Hindlimb muscle (tissue), 1 donor: ENCODE measurements at places on chromosomes 16 and 17. TPM values are rescaled to one million over a fixed set of nuclear protein-coding genes. Genes with fewer than 3 reads are reported as not detected.

DNA sequence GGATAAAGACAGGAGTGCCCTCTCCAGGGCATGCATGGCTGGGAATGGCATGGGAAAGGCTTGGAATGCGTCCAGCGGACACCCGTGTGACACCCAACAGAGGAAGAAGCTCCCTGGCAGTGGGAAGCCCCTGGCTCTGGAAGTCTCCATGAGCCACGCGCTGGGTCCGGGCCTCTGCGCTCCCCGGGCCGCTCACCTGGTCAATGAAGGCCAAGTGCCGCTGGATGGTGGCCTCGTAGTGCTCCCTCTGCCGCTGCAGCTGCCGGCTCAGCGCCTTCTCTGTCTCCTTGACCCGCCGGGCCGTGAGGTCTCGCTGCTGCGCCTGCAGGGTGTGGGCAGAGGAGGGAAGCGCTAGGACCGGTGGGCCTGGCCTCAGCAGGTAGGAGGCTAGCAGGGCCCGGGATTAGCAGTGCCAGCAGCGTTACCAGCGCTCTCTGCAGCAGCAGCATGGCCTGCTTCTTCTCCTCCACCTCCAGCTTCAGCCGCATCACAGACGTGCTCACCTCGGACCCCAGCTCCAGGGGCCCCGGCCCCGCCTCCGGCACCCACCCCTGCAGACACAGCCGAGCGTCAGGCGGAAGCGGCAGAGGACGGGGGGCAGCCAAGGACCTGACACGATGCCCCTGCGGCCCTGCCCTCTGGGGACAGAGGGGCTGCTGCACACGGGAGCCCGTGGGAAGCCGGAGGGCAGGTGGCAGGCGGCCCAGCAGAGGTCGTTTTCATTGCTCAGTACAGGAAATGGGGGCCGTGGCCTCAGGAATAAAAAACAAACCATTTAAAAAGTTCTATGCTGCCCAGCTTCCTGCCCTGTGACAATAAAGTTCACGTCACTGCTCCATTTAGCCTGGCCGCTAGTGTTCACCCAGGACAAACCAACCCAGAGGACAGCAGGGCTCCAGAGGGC, 26.0 kb downstream of the CEP131 start:
- no peak for DNase-seq

DNA sequence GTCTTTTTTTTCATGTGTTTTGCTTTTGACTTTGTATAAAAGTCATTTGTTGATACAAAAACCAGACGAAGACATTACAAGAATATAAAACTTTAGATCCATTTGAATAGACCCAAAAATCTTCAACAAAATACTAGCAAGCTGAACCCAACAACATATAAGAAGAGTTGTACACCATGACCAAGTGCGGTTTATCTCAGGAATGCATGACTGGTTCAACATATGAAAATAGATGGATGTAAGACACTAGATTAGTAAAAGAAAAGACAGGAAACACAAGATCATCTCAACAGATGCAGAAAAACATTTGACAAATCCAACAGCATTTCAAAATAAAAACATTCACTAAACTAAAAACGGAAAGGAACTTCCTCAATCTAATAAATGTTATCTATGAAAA, 69.0 kb downstream of the TBC1D16 start:
- no peak for DNase-seq

DNA sequence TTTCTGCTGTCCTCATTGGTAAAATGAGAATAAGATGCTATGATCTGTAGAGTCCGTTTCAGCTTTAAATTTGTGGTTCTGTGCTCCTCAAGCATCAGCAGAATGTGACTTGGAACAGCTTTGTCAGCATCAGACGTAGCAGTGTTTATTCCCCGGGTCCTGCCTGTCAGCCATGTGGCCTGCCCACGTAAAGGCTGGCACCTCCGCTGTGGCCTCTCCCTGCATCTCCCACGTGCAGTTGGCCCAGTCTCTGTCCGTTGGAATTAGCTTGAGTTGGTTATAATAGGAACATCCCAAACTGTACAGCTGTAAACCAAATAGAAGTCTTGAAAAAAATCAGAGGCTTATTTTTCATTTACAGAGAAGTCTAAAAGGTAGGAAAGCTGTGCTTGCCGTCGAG, 61.7 kb downstream of the ARHGAP44 start:
- DNase-seq = no peak

The CD300A gene
- 2.2 TPM for polyA plus RNA-seq

The FAM83G gene
- 0.46 TPM for polyA plus RNA-seq

DNA sequence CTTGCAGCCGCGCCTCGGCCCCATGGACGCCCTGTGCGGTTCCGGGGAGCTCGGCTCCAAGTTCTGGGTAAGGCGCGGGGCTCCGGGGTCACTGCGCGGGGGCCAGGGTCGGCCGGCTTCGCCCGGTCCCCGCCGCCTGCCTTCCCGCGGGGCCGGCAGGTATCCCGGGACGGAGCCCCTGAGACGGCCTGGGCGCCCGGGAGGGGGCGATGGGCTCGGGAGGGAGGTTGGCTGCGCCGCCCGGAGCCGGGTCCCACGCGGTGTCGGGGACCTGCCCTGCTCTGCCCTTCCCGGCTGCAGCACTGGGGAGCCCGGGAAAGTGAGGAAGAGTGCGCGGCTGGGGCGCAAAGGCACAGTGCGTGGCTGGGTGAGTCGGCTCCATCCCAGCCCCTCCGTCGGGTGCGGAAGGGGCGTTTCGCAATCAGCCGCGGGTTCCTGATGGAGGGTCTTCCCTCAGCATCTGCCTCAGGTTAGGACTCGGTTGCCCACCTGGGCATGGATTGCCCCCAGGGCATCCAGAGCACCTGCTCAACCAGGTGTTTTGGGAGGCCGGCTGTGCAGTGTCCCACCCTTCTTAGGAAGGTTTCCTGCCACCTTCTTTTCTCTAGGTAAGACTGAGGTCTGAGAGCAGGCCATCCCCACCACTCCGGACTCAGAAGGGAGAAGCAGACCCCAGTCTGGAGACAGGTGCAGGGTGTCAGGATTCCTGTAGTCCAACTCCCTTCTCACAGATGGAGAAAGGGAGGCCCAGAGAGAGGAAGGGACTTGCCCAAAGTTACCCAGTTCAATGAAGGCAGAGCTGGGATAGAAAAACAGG, 442 bp downstream of the ABCC3 start:
- no peak for DNase-seq

The ARMC5 gene
- 11.0 TPM for polyA plus RNA-seq

The IRX5 gene
- 1.1 TPM for polyA plus RNA-seq

GRCh38 chr17:9818760-9819159, 3.1 kb downstream of the GSG1L2 start:
- no peak for DNase-seq

GRCh38 chr17:62696256-62696655, 68.8 kb downstream of the MRC2 start:
- no peak for DNase-seq

DNA sequence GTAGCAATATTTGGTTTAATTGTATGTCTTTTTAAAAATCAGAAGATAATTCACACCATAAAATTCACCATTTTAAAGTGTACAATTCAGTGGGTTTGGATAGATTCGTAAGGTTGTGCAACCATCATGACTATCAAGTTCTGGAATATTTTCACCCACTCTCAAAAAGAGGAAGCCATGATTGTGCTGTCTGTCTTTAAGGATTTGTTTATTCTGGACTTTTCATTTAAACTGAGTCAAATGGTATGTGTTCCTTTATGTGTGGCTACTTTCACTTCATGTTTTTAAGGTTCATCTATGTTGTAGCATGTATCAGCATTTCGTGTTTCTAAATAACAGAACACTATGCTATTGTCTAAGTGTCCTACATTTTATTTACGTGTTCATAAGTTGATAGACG, 68.1 kb upstream of the CPHXL start:
- no peak for DNase-seq

- DNase-seq = no peak
These were observed 156.7 kb downstream of the ZNF423 start for GRCh38 chr16:49698931-49699840.

DNA sequence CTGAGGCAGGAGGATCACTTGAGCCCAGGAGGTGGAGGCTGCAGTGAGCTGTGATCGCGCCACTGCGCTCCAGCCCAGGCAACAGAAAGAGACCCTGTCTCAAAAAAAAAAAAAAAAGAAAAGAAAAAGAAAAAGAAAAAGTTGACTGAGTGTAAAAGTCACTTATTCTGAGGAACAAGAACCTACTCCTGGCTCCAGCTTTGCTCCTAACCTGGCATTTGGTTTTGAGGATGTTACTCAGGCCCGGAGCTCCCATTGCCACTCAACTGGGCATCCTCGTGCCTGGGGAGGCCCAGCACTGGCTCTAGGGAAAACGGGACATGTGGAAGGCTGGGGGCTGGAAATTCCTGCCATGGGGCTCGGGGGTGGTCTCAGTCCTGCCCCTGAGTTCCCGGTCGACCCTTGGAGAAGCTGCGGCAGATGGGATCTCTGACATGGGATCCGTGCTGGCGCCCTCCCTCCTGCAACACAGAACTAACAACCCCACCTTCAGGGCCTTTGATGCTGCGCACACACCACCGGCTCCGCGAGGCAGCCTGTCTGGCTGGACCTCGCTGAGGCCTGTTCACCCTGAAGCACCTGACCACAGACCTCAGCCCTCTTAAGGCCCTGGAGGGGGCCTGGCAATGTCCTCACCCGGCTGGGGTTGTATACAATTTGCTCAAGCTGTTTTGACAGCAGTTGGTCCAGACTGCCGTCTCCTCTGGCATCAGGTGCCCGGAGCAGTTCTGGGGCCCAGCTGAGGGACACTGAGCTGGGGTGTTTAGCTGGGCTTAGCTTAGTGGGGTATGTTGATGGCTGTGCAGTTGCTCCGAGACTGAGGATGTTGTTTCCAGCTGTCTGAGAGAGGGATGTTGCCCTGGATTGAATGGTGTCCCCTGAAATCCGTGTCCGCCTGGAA, 12.3 kb downstream of the CD7 start:
- no peak for DNase-seq

DNA sequence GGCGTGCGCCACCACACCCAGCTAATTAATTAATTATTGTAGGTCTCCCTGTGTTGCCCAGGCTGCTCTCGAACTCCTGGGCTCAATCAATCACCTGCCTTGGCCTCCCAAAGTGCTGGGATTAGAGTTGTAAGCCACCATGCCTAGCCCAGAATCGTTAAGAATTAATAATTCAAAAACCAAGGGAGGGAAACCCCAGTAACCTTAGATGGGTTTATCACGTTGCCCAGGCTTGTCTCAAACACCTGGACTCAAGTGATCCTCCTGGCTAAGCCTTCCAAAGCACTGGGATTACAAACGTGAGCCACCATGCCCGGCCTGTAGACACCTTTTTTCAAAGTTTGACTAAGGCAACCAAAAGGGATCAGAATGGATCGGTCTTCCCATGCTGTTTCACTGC, 21.6 kb downstream of the CD300LF start:
- DNase-seq = no peak

- no peak for DNase-seq
These were observed 7.3 kb downstream of the DBNDD1 start for GRCh38 chr16:90011908-90012501.

GRCh38 chr17:76527430-76528111, 9.9 kb downstream of the CYGB start:
- DNase-seq = peak; percentile 54

GRCh38 chr17:76000016-76000754, 470 bp upstream of the CDK3 start:
- DNase-seq = no peak

- DNase-seq = no peak
These were observed 25.0 kb downstream of the USP10 start for GRCh38 chr16:84724606-84725309.

The CYTH1 gene
- polyA plus RNA-seq = 22.1 TPM

DNA sequence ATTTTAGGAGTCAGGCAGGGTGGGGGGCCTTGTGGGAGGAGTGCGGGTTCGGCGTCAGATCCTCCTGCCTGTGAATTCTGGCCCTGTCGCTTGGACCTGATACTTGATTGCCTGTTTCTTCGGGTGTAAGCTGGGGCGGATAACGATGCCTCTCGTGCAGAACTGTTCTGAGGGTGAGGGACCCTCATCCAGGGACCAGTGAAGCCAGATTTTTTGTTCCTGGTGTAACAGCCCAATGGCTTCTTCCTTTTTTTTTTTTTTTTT, 1.3 kb downstream of the TBCD start:
- no peak for DNase-seq

The SGCA gene
- polyA plus RNA-seq = 424 TPM

The ZNF174 gene
- 7.8 TPM for polyA plus RNA-seq

DNA sequence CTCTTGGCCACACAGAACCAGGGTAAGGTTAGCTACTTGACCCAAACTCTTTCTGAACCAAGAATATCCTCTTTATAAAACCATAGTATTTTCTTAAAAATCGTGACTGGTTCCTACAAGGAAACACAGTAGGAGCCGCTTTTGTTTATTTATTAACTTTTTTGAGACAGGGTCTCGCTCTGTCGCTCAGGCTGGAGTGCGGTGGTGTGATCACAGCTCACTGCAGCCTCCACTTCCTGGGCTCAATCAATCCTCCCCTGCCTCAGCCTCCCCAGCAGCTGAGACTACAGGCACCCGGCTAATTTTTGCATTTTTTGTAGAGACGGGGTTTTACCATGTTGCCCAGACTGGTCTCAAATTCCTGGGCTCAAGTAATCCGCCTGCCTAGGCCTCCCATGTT, 14.7 kb upstream of the LITAF start:
- no peak for DNase-seq

- no peak for DNase-seq
These were observed 61.9 kb upstream of the CRYM start for GRCh38 chr16:21339941-21340340.

DNA sequence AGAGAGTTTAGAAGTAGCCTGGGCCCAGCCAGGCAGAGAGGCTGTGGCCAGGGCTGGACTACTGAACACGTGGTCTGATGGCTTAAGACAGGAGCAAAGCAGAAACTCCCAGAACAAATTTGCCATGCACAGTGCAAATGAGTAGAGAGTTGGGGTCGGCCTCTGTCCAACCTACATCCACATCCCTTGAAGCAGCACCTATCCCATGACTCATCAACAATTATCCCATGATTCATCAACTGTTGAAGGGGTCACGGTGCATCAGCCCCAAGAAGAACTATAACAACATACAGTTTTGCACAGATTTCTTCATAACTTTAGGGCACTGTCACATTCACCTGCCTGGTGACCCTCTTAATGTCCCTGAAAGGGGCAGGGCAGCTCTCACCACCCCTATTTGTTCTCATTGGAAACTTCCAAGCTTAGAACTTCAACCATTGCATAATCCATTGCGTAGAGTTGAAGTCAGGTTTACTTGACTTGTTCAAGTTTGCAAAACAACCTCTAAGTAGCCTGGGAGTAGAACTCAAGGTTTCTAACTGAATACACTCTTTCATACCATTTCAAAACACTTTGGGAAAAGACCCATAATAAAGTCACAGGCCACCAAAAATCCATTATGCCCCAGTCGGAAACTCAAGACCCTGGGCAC, 235.2 kb upstream of the CDH5 start:
- no peak for DNase-seq

DNA sequence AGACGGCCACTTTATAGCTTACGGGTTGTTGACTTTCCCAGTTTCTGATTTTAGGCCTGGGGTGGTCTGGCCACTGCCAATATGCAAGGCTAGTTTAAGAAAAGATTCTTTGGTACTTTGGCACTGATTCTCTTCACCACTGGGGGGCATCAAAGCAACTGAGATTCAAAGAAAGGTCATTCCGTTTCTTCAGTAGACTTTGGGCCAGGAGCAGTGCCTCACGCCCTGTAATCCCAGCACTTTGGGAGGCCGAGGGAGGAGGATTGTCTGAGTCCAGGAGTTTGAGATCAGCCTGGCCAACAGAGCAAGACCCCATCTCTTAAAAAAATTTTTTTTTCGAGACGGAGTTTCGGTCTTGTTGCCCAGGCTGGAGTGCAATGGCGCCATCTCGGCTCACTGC, 53.0 kb downstream of the RPA1 start:
- no peak for DNase-seq

The SLC38A8 gene
- polyA plus RNA-seq = not detected

- DNase-seq = peak; percentile 29
These were observed 76.6 kb downstream of the CLEC16A start for GRCh38 chr16:11020792-11021551.

The SLC13A2 gene
- not detected for polyA plus RNA-seq
